ENCODE measurements at places on chromosomes 2 and 18.

DNA sequence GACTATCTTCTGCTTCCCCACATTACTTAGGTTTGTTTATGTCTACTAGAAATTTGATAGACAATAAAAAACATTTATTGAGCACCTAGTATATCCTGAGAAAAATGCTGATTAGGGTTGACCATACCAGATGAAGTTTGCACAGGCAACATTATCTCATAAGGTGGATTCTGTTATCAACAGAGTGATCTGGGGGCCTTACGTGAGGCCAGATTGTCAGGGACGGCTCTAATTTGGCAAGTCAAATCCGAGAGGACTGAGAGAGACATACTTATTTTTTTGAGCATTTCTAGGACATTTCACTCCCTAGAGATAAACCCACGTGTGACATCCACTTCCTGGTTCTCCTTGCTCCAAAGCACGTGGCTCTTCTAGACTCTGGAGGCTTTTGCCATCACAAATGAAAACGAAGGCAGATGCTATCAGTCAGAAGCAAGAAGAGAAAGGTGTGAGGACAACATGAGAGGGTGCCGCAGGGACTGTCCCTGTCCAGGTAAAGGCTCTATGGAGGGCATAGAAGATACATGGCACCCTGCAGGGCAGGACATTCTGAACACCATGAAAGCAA lies 168.0 kb upstream of the REV1 start:
- no peaks in the 10 kb centered on the region for H3K36me3 ChIP-seq
- H3K4me3 ChIP-seq = no peak overlapping the region
- H3K4me1 ChIP-seq = no peaks in the 10 kb centered on the region
- no peak overlapping the region for H3K27ac ChIP-seq
- no peak for DNase-seq

GRCh38 chr2:202025816-202026215 lies 7.8 kb upstream of the FZD7 start:
- no peak for DNase-seq
- H3K4me1 ChIP-seq = no peaks in the 10 kb centered on the region
- H3K36me3 ChIP-seq = no peaks in the 10 kb centered on the region

- no peak for DNase-seq
- no peaks in the 10 kb centered on the region for H3K27me3 ChIP-seq
- no peak overlapping the region for H3K27ac ChIP-seq
- H3K4me3 ChIP-seq = no peak overlapping the region
- no peaks in the 10 kb centered on the region for H3K4me1 ChIP-seq
- H3K36me3 ChIP-seq = no peaks in the 10 kb centered on the region
These were observed 165.9 kb upstream of the PGAP1 start for GRCh38 chr2:197092431-197092830.

- DNase-seq = no peak
- no peaks in the 10 kb centered on the region for H3K36me3 ChIP-seq
- H3K27ac ChIP-seq = no peak overlapping the region
- no peak overlapping the region for H3K4me3 ChIP-seq
These were observed 278.7 kb downstream of the MBD5 start for GRCh38 chr2:148299616-148300015.

- peaks cover 87% of the 10 kb centered on the region for H3K36me3 ChIP-seq
- H3K27ac ChIP-seq = no peak overlapping the region
- H3K4me3 ChIP-seq = no peak overlapping the region
- no peak for DNase-seq
- no peaks in the 10 kb centered on the region for H3K4me1 ChIP-seq
These were observed 46.1 kb downstream of the CFAP36 start for GRCh38 chr2:55565613-55566012.

DNA sequence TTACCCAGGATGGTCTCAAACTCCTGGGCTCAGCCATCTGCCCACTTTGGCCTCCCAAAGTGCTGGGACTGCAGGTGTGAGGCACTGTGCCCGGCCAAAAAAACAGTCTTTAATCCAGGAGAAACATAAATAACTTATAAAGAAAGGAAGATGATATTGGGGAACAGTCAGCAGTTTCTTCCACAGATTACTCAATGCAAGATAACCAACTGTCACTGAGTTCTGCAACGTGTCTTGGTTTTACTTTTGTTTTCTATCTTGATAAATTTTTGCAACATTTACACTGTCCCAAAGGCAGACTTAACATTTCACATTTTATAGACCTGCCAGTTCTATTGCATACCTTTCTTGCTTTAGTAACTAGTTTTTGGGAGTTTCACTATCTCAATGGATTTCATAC lies 71.1 kb downstream of the ANKRD44 start:
- no peak overlapping the region for H3K27ac ChIP-seq
- no peak overlapping the region for H3K4me3 ChIP-seq
- no peaks in the 10 kb centered on the region for H3K27me3 ChIP-seq

- H3K4me3 ChIP-seq = no peak overlapping the region
- H3K27me3 ChIP-seq = no peaks in the 10 kb centered on the region
- DNase-seq = no peak
- no peak overlapping the region for H3K27ac ChIP-seq
- H3K4me1 ChIP-seq = no peaks in the 10 kb centered on the region
These were observed 176.4 kb upstream of the REV1 start for GRCh38 chr2:99666256-99666655.

GRCh38 chr2:100405403-100406119 lies 11.9 kb downstream of the CHST10 start:
- H3K27ac ChIP-seq = no peak overlapping the region
- no peaks in the 10 kb centered on the region for H3K4me1 ChIP-seq
- H3K36me3 ChIP-seq = no peaks in the 10 kb centered on the region
- no peaks in the 10 kb centered on the region for H3K27me3 ChIP-seq

DNA sequence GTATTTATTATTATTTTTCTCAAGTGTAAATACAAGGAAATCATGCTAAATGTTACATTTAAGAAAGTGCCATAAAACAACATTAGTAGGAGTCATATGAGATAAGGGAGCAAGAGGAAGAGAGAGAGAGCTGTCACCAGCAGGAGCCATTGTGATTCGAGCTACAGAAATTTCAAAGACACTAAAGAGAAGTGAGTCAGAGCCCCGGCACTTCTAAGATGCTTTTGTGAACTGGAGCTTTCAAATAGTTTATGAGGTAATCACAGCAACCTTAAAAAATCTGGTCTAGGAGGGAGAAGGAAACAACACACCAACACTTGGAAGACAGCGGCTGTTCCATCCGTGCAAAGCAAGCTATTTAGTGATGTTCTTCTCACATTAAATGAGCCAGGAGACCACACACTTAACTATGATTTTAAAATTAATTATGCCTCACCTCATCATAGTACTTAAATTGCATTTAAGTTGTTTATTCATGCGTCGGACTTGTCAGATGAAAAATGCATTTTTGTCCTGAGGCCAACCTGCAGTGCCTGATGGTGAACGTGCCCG lies 382.7 kb upstream of the SALL3 start:
- H3K36me3 ChIP-seq = no peaks in the 10 kb centered on the region
- H3K4me1 ChIP-seq = no peaks in the 10 kb centered on the region
- no peak for DNase-seq
- no peak overlapping the region for H3K27ac ChIP-seq
- H3K4me3 ChIP-seq = no peak overlapping the region

GRCh38 chr2:59654710-59655109 lies 898.7 kb downstream of the BCL11A start:
- H3K4me1 ChIP-seq = peaks cover 13% of the 10 kb centered on the region
- H3K27me3 ChIP-seq = no peaks in the 10 kb centered on the region
- H3K27ac ChIP-seq = peak overlapping the region; percentile 50
- no peaks in the 10 kb centered on the region for H3K36me3 ChIP-seq
- H3K4me3 ChIP-seq = no peak overlapping the region

DNA sequence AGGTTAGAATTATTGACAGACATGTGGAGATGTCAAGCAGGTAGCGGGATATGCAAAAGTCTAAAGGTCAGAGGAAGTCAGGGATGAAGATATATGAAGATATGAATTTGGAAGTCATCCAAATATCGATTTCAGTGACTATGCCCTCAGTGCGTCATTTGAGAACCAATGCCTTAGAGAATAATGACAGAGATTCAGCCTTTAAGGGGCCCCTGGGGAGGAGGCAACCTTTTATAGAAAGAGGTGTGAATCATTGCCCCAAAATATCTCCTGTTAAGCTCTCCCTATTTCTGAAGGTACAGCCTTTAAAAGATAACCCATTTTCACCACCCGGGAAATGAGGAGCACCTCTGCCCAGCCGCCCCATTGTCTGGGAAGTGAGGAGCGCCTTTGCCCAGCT lies 223.4 kb downstream of the NCKAP5 start:
- no peak for DNase-seq
- H3K4me3 ChIP-seq = no peak overlapping the region
- H3K27ac ChIP-seq = no peak overlapping the region
- no peaks in the 10 kb centered on the region for H3K36me3 ChIP-seq

DNA sequence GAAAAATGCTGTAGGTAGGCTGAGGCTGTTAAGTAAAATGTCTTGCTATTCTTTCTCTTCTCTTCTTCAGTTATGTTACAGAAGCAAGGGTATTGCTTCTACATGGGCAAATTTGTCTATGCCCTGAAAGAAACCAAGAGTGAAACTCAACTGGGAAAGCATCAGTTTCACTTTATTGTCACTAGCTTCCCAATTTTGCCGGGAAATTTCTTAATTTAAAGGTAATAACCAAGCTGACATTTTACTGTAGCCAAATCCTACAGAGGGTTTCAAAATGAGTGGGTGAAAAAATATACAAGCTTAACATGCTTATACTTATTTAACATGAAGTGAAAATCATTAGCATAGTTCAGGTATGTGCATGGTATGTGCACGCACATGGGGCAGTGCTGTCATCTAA lies 3.2 kb downstream of the TANK start:
- H3K4me1 ChIP-seq = peaks cover 20% of the 10 kb centered on the region
- no peaks in the 10 kb centered on the region for H3K27me3 ChIP-seq
- H3K4me3 ChIP-seq = no peak overlapping the region
- peaks cover 47% of the 10 kb centered on the region for H3K36me3 ChIP-seq
- DNase-seq = no peak

DNA sequence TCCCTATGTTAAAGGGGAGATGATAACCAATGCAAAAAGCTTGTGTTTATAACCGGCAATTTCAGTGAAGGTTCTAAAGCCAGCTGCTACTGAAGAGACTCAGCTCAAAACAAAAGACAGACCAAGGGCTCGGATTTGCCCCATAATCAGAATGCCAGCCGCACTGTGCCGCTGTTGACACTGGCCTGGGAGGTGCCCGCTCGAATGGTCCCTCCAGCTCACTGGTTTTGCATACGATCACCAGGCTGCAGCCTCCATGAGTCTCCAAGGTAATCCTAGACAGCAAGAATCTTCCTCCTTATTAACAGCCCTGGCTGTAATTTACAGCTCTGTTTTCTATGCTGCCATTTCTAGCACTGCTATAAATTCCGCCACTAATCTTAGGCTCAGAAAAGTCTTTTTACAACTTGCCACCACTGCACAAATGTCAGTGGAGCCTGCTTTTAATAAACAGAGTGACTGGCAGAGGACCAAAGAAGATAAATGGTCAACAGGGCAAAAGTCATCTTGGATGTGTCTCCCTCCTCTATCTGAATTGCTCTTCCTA lies 155.7 kb upstream of the SH3BP4 start:
- no peaks in the 10 kb centered on the region for H3K4me1 ChIP-seq
- H3K36me3 ChIP-seq = no peaks in the 10 kb centered on the region
- H3K4me3 ChIP-seq = no peak overlapping the region
- DNase-seq = no peak

- no peak overlapping the region for H3K27ac ChIP-seq
- DNase-seq = no peak
- H3K27me3 ChIP-seq = no peaks in the 10 kb centered on the region
- H3K4me1 ChIP-seq = no peaks in the 10 kb centered on the region
- H3K4me3 ChIP-seq = no peak overlapping the region
- H3K36me3 ChIP-seq = no peaks in the 10 kb centered on the region
These were observed 397.7 kb downstream of the TRIB2 start for GRCh38 chr2:13114391-13114790.

DNA sequence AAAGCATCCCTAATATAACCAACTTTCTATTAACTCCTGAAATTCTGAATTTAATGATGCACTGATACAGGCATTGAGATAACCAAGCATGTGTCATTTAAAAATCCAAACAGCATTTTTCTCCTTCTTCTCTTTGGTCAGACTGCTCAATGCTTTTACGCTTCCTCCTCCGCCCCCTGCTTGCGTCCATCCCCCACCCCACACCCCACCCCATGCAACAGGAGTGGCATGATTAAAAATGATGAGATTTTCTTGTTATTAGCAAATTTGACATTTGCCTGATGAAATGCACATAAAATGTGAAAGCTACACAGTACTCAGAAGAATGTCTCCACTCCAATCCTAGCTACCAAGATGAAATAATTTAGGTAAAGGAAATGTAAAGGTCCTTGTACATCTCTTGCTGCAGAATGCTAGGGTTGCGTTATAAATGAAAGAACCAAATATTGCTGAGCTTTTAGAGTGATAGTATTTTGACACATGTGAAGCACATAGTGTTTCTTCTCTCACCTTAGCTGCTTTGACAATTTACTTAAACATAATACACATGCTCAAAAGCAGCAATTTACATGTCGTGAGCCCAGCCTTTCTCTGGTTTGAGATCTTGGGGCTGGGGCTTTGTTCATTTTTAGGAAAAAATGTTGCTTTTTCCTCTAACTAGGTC lies 263.8 kb downstream of the MEIS1 start:
- H3K4me3 ChIP-seq = no peak overlapping the region
- DNase-seq = no peak
- H3K4me1 ChIP-seq = no peaks in the 10 kb centered on the region
- no peaks in the 10 kb centered on the region for H3K27me3 ChIP-seq

DNA sequence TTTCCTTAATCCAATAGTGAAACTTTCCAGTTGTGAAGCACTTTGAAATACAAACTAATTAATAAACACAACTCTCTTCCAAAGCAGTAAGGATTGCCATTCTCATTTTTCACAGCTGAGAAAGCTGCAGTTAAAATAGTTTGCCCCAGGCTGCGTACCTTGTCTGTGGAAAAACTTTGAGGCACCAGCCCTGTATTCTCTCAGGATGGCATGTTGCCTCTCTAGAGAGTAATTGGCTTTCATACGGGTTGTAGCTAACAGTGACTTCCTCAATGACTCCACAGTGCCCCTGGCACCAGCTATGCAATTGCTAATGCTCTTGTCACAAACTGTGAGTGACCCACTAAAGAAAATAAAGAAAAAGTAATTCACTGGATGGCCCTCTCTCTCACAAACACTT lies 345.7 kb downstream of the MTX2 start:
- no peak for DNase-seq
- no peaks in the 10 kb centered on the region for H3K36me3 ChIP-seq
- no peak overlapping the region for H3K27ac ChIP-seq
- H3K4me3 ChIP-seq = no peak overlapping the region
- peaks cover 27% of the 10 kb centered on the region for H3K4me1 ChIP-seq
- H3K27me3 ChIP-seq = no peaks in the 10 kb centered on the region

Data from RWPE2 (cell line).